Activated CD8-positive, alpha-beta T cell treated with anti-CD3 and anti-CD28 coated beads for 36 hours (primary cell): ENCODE measurements at places on chromosomes 1 and 21. TPM values are rescaled to one million over a fixed set of nuclear protein-coding genes. Genes with fewer than 3 reads are reported as not detected.

GRCh38 chr1:170967042-170967910 is 31.9 kb downstream of the MROH9 start:
- no peak overlapping the region for H3K4me3 ChIP-seq
- no peaks in the 10 kb centered on the region for H3K4me1 ChIP-seq
- H3K27ac ChIP-seq: no peak overlapping the region
- H3K36me3 ChIP-seq: no peaks in the 10 kb centered on the region
- H3K27me3 ChIP-seq: peaks cover 22% of the 10 kb centered on the region

PDIK1L gene
- 11.7 TPM for total RNA-seq

- no peak overlapping the region for H3K27ac ChIP-seq
- H3K27me3 ChIP-seq: no peaks in the 10 kb centered on the region
- H3K36me3 ChIP-seq: peaks cover 41% of the 10 kb centered on the region
- H3K4me1 ChIP-seq: peaks cover 26% of the 10 kb centered on the region
- H3K4me3 ChIP-seq: no peak overlapping the region
These were observed 36.6 kb downstream of the CD58 start for GRCh38 chr1:116534014-116534739.

USH2A gene
- not detected for total RNA-seq

DNA sequence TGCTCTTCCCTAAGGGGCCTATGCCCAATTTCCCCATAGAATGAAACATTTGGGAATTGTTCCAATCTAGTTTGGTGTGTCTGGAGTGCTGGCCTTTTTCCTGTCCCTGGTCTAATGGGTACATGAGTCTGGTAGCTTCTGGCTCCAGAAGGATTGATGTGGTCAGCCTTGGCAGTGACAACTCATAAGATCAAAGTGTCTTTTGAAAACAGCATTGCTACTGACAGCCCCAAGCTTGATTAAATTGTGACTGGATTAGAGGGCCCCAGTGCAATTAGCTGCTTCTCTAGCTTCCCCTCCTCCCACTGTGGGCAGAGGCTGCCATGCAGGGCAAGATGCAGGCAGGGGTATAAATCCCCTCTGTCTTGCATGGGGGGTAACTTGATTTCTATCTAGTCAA is 130.9 kb downstream of the UCK2 start:
- no peaks in the 10 kb centered on the region for H3K4me1 ChIP-seq
- H3K27ac ChIP-seq: no peak overlapping the region
- no peak for DNase-seq
- no peaks in the 10 kb centered on the region for H3K27me3 ChIP-seq

DNA sequence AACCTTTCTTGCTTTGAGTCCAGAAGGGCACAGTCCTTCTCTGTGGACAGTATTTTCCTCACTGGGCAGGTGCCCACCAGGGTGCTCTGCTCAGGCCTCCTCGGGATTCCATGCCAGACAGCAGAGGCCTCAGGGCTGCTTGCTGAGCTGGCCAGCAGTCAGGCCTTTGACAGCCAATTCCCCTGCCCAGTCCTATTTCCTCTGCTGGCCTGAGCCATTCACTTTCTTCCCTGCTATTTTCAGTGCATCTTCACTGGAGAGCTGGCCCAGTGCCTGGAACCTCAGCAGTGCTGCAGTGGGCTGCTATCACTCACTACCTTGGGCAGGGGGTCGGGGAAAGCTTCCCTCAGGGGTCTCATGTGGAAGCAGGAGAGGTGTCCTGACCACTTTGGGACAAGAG is 33.2 kb downstream of the KCNA10 start:
- no peak overlapping the region for H3K4me3 ChIP-seq
- H3K27me3 ChIP-seq: peaks cover 8% of the 10 kb centered on the region
- H3K36me3 ChIP-seq: no peaks in the 10 kb centered on the region
- no peak for DNase-seq
- H3K4me1 ChIP-seq: no peaks in the 10 kb centered on the region

- H3K4me3 ChIP-seq: no peak overlapping the region
- peaks cover 14% of the 10 kb centered on the region for H3K4me1 ChIP-seq
- no peak for DNase-seq
- peaks cover 42% of the 10 kb centered on the region for H3K27me3 ChIP-seq
- no peak overlapping the region for H3K27ac ChIP-seq
These were observed 3.5 kb upstream of the ICMT start for GRCh38 chr1:6239213-6239752.

GRCh38 chr21:39114871-39115575 is 68.2 kb downstream of the PSMG1 start:
- H3K27ac ChIP-seq: no peak overlapping the region
- H3K27me3 ChIP-seq: no peaks in the 10 kb centered on the region
- no peak for DNase-seq

- no peak overlapping the region for H3K4me3 ChIP-seq
- peak; percentile 78 for DNase-seq
- no peaks in the 10 kb centered on the region for H3K27me3 ChIP-seq
- H3K27ac ChIP-seq: no peak overlapping the region
- no peaks in the 10 kb centered on the region for H3K36me3 ChIP-seq
These were observed 9.0 kb upstream of the FAM131C start for GRCh38 chr1:16082283-16083038.

TMEM54 gene
- total RNA-seq: 1.9 TPM

GRCh38 chr1:8586438-8586837 is 231.0 kb downstream of the RERE start:
- no peak for DNase-seq
- H3K27ac ChIP-seq: no peak overlapping the region
- no peaks in the 10 kb centered on the region for H3K27me3 ChIP-seq
- peaks cover 4% of the 10 kb centered on the region for H3K36me3 ChIP-seq
- no peak overlapping the region for H3K4me3 ChIP-seq

- peaks cover 67% of the 10 kb centered on the region for H3K36me3 ChIP-seq
- H3K27ac ChIP-seq: no peak overlapping the region
- H3K27me3 ChIP-seq: no peaks in the 10 kb centered on the region
- H3K4me3 ChIP-seq: no peak overlapping the region
- H3K4me1 ChIP-seq: no peaks in the 10 kb centered on the region
These were observed 42.6 kb downstream of the KIF21B start for GRCh38 chr1:200980873-200981272.

GRCh38 chr1:102015728-102016127 is 19.0 kb upstream of the OLFM3 start:
- no peak overlapping the region for H3K4me3 ChIP-seq
- no peak overlapping the region for H3K27ac ChIP-seq
- H3K4me1 ChIP-seq: no peaks in the 10 kb centered on the region

SPRR1A gene
- total RNA-seq: not detected

- H3K4me3 ChIP-seq: no peak overlapping the region
- no peak for DNase-seq
- H3K27me3 ChIP-seq: peaks cover 22% of the 10 kb centered on the region
- no peaks in the 10 kb centered on the region for H3K4me1 ChIP-seq
These were observed 173.6 kb upstream of the CSF3R start for GRCh38 chr1:36656271-36656670.

TRIM46 gene
- total RNA-seq: 6.1 TPM

DNA sequence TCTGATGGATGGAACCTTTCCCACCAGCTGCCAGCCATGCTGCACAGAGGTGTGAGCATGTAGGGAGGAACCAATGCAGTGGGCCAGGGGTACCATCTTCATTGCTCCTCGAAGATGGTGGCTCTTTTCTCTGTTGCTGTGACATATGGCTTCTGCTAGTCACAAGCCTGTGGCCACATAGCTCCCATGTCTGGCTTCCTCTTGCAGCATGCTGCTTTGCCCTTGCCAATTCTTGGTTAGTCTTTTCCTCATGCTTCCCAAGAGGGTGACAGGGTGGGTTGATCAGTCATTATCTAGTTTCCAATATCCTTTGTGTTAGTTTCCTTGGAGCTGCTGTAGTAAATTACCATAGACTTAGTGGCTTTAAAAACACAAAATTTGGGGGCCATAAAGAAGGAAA is 123.4 kb downstream of the ETS2 start:
- DNase-seq: no peak
- no peaks in the 10 kb centered on the region for H3K36me3 ChIP-seq
- no peak overlapping the region for H3K27ac ChIP-seq
- H3K27me3 ChIP-seq: peaks cover 7% of the 10 kb centered on the region

VAMP4 gene
- total RNA-seq: 6.1 TPM

KCNE2 gene
- total RNA-seq: not detected

KCNC4 gene
- 12.2 TPM for total RNA-seq

GLIS1 gene
- not detected for total RNA-seq

DNA sequence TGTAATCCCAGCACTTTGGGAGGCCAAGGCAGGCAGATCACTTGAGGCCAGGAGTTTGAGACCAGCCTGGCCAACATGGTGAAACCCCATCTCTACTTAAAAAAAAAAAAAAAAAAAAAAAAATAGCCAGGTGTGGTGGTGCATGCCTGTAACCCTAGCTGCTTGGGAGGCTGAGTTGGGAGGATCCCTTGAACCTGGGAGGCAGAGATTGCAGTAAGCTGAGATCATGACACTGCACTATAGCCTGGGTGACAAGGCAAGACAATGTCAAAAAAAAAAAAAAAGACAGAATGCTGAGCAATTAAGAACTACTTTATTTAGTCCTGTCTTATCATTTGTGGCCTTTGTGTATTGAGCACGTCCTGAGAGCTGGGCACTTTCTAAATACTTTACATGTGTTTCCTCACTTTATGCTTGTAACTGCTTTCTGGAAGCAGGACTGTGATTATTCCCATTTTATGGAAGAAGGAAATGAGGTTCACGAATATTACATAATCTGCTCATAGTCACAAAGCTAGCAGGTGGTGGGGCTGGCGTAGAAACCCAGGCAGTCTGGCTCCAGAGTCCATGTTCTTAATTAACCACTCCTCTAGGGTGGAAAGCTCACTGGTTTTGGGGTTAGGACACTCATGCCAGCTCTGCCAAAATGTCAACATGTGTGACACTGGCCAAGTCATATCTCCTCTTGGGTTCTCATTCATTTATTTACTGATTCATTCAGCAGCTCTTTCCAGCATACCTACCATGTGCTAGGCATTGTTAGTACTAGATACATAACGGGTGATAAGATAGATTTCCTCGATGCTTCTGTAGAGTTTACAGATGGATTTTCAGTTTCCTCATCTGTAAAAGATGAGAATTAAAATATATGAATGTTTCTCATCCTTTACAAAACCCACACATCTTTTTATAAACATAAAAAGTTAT is 57.7 kb downstream of the DDR2 start:
- H3K27ac ChIP-seq: no peak overlapping the region
- peaks cover 3% of the 10 kb centered on the region for H3K4me1 ChIP-seq
- H3K36me3 ChIP-seq: no peaks in the 10 kb centered on the region
- peaks cover 8% of the 10 kb centered on the region for H3K27me3 ChIP-seq

PAQR6 gene
- 5.0 TPM for total RNA-seq

DNA sequence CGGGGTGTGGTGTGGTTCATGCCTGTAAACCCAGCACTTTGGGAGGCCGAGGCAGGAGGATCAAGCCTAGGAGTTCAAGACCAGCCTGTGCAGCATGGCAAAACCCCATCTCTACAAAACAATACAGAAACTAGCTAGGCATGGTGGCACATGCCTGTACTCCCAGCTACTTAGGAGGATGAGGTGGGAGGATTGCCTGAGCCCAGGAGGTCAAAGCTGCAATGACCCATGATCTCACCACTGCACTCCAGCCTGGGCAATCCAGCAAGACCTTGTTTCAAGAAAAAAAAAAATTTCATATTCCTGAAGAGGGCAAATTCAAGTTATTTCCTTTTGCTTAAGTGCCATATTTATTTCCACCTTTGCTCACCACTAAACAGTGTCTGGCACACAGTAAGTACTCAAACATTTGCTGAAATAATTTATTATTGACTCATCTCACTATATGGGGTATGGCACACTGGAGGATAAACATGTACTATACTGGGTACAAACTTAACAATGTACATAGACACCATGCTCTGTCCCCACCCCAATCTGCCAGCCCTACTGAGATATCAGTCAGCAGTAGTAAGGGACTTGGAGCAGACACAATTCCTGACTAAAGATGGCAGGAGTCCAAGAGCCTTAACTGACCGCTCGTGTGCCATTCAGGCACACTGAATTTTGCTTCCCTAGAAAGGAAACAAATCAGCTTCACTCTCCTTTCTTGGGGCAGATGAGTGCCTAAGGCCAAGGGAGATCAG is 15.5 kb downstream of the MEAF6 start:
- H3K36me3 ChIP-seq: peaks cover 18% of the 10 kb centered on the region
- no peak for DNase-seq
- no peak overlapping the region for H3K27ac ChIP-seq
- H3K27me3 ChIP-seq: no peaks in the 10 kb centered on the region

DNA sequence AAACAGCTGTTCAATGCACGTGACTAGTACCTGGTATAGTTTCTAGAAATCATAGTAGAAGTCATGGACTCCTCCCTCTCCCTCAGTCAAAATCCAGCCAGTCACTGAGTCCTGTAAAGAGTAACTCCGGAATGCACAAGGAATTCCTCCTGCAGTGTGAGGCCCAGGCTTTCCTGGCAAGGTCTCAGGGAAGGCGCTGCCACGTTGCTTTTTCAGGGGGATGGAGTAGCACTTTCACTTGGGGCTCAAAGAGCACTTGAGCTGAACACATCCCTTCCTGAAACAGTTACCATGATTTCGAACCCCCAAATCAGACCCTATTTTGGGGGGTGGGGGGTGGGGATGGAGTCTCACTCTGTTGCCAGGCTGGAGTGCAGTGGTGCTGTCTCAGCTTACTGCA is 26.4 kb upstream of the LRRC8D start:
- no peak overlapping the region for H3K27ac ChIP-seq
- no peaks in the 10 kb centered on the region for H3K36me3 ChIP-seq
- H3K4me3 ChIP-seq: no peak overlapping the region
- no peak for DNase-seq

DNA sequence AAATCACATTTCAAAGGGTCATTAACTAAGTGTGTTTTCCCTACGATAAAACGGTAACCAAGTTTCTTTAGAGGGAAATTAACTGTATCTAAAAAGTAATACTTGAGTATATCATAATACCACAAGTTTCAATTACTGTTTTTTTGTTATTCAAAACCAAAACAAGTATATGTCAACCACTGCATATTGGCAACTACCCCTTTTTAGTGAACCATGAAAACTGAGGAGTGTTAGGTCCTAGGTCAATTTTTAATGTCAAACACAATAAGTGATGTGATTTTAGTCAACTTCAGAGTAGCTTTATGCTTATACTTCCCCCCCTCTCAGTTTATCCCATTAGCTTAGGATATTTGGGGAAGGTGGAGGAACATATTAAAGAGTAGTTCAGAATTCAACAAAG is 10.4 kb downstream of the NSL1 start:
- no peak overlapping the region for H3K27ac ChIP-seq
- peaks cover 29% of the 10 kb centered on the region for H3K36me3 ChIP-seq
- no peak for DNase-seq
- peaks cover 23% of the 10 kb centered on the region for H3K4me1 ChIP-seq
- no peak overlapping the region for H3K4me3 ChIP-seq

FMN2 gene
- not detected for total RNA-seq

- no peak overlapping the region for H3K4me3 ChIP-seq
- no peak overlapping the region for H3K27ac ChIP-seq
These were observed 6.5 kb downstream of the RIMS3 start for GRCh38 chr1:40658751-40659648.
